Omental fat pad (tissue), 4 donors: ENCODE measurements at places on chromosomes 7 and 10. TPM values are rescaled to one million over a fixed set of nuclear protein-coding genes. Genes with fewer than 3 reads are reported as not detected.

The LFNG gene
- total RNA-seq = 20.8 TPM

The SYT15B gene
- 9.3 TPM for total RNA-seq

The ANKRD30A gene
- total RNA-seq = 1.3 TPM

The MEIG1 gene
- not detected for total RNA-seq

The ZNF511 gene
- total RNA-seq = 22.5 TPM

The FAM131B gene
- 0.75 TPM for total RNA-seq

The PRSS37 gene
- not detected for total RNA-seq

The C10orf105 gene
- total RNA-seq = 0.16 TPM

The LRRC61 gene
- total RNA-seq = 10.0 TPM

The CLRN3 gene
- total RNA-seq = not detected

DNA sequence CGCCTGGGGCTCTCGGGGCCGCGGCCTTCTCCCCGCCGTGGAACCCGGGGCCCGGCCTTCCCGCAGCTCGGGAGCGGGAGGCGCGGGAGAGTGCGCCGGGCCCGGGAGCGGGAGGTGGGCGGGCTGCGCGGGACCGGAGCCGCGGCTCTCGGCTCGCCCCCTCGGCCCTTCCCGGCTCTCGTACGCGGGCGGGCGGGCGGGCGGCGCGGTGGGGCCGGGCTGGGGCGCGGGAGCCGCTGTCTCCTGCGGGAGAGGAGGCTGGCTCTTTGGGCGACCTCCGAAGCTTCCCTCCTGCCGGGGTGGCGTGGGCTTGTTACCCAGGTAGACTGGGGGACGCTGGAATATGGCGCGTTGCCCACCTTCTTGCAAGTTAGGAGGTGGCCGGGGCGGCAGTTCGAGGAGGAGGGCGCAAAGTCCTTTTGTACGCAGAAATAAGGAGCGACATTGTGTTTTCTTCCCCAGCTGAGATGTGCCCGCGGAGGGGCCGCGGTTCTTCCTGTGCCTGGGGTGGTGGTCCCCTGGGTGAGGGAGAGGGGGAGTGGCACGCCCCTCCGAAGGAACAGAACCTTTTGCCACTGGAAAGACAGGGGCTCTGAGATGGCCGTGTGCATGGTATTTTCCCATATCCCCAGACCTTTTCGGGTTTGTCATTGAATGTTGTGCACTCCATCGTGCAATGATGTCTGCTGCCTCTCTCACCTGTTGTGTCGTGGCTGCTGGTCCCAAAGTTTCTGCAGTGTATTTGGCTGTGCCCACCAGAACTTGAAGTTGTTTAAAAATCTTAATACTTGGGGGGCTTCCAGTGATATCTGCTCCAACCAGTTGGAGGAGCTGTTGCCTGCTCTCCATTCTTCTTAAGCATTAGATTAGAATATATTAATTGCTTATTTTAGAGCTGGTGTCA, 844 bp downstream of the NRF1 start:
- DNase-seq = peak; percentile 36

- no peak for DNase-seq
These were observed 416.8 kb downstream of the GALNT17 start for GRCh38 chr7:71548746-71549145.

- no peak for DNase-seq
These were observed 51.8 kb upstream of the FAM133B start for GRCh38 chr7:92641921-92642511.

DNA sequence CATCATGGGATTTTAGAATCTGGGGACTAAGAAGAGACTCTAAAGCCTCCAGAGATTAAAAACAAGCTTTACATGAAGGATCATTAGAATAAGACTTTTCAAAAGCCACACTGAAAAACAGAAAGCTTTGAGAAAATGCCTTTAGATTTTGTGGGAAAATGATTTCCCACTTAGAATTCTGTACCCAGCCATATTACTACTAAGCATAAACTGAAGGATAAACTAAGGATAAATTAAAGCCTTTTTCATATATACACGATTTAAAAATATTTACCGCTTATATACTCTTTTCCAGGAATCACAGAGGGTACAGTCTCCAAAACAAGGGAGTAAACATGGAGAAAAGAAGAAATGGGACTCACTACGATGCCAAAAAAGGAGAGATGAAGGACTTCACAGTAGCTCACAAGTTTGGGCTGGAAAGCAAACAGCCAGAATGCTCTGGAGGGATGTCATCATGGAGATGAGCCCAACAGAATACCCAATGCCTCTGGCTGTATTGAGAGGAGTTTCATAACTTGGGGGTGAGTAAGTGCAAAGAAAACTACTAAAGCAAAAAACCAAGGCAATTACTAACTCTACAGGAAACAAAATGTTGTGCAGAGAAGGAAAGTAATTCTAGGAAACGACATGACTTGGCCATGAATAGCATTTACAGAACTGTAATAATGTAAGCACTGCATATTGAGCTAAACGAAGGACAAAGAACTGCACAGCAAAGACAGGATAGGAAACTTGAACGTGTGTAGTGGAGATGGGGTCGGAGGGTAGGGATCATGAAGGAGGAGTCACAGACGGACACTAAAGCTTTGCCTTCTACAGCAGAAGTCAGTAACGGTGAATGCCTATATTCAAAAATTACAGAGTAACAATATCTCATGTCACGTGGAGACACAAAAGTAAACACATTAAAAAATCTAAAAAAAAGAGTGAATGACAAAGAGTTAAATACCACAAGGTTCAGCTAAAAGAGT, 61.4 kb upstream of the ASAH2 start:
- no peak for DNase-seq

GRCh38 chr10:792792-793100, 103.3 kb upstream of the DIP2C start:
- DNase-seq = no peak

GRCh38 chr7:6654113-6654841, 17.2 kb downstream of the ZNF316 start:
- no peak for DNase-seq

DNA sequence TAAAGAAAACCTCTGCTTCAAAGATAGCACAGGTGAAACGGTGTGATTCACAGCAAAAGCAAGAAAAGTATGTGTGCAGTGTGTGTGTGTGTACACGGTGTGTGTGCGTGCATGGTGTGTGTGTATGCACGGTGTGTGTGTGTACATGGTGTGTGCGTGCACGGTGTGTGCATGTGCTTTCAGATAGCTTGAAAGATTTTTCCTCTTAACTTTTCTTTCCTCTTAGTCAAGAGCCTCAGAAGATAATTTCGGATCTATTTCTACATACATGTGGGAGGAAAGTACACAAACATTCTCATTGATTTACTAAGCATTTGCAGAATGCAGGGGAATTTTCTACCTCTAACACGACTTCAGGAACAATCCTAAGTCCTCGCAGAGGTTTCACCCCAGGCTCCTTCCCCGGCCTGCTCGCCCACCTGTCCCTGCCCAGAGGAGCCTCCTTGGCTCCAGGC, 2.9 kb downstream of the FGFR2 start:
- no peak for DNase-seq

GRCh38 chr10:8076933-8077332, 22.4 kb downstream of the GATA3 start:
- DNase-seq = no peak

GRCh38 chr10:62853710-62854109, 37.5 kb upstream of the EGR2 start:
- DNase-seq = no peak

DNA sequence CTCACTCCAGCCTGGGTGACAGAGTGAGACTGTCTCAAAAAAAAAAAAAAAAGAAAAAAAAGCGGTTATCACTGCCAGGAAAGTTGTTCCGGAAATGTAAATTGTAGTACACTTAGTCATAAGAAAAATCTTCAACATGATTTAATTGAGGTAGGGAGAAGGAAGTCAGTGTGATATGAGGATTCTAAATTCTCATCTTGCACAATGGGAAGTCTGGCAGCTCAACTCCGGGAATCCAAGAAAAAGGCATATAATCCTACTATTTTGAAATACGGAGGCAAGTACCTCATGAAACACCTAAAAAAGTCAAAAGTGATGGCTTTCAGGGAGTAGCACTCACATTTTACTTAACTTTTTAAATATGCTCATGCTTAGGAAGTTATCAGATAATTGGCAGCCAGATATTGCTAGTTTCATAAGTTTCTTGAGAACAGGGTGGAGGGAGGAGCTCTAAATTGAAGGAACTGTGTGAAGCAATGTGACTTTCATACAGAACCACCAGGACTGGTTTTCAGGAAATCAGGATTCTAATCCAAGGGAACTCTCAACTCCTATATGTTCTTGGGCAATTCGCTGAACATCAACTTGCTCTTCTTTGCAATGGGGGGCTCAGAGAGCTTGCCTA, 2.7 kb upstream of the C7orf25 start:
- no peak for DNase-seq

DNA sequence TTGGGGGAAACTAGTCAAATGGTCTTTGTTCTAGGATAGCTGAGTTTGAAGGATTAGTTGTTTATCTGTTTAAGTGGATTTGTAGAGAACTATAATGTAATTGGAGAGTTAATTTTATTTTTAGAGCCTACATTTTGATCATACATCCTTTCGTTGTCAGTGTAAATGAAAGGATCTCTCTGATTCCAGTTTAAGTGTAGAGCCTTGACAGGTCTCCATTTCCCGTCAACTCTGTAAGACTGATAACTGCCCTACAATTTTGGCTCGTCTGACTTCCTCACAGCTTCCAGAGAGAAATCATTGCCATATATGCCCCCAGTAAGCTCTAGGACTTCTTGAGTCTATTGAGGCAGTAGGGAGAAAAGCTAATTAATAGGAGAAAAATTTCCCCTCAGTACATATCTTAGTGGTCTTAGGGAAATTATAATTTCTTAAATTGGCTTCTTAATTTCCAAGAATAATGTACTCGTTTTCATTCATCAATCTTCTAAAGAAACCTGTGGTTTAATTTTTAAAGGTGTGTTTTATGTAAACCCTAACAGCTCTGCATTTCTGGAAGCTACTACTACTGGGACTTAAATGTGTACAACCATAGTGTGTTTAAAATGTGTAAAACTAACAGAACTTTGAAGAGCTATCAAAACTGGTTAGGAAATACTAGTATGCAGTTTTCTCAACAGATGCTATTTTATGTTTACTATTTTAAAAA, 3.8 kb downstream of the KMT2E start:
- DNase-seq = no peak

GRCh38 chr7:108132551-108133265, 2.5 kb upstream of the LAMB4 start:
- DNase-seq = no peak
